Stimulated activated CD4-positive, alpha-beta T cell treated with anti-CD3 and anti-CD28 coated beads, Interleukin-2, amount 100 ng/mL, for 24 hours (primary cell): ENCODE measurements at places on chromosomes 7 and 10.

DNA sequence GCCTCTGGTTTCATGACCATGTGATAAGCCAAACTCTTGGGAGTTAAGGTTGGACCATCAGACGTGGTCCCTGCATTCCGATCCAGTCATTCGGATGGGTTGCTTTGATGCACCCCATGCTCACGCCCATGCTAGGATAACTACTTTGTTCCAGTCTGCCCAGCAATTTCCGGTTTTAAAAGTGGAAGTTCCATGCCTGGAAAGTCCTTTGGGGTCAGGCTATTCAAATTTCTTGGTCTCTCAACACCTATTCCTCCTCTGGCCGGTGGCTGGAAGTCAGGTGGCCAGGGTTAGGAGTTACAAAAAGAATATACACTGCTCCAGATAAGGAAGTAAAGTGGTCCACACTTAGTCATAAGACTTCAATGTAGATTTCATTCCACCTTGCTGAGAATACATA is 37.7 kb upstream of the HABP2 start:
- DNase-seq, result no peak

GRCh38 chr10:74139981-74140380 is 10.6 kb downstream of the AP3M1 start:
- DNase-seq, result no peak

GRCh38 chr10:60312818-60313588 is 76.7 kb downstream of the ANK3 start:
- no peak for DNase-seq

GRCh38 chr7:96100737-96101136 is 221.2 kb downstream of the SLC25A13 start:
- no peak for DNase-seq
